ENCODE measurements at places on chromosomes 6 and 20. TPM values are rescaled to one million over a fixed set of nuclear protein-coding genes. Genes with fewer than 3 reads are reported as not detected.

The AFG1L gene
- 9.0 TPM for total RNA-seq

The SIRPB1 gene
- 1.6 TPM for total RNA-seq

The TRIM10 gene
- not detected for total RNA-seq

DNA sequence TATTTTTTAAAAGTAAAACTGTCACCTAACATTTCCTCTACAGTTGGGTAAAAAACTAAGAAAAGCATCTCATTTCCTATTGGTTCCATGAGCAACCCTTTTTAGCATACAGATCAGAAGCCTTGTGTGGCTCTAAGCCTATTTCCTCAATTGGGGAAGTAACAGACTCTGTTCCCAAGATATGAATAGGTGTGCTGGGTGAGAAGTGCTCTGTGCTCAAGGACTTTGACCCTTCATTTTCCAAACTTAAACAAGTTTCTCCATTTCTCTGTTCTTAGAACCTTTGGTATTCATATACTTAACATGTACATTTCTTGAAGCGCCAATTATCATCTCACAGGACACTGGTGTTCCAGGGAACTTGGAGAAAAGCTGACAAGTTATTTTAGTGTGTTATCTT is 24.1 kb downstream of the CARMIL1 start:
- no peak for DNase-seq

DNA sequence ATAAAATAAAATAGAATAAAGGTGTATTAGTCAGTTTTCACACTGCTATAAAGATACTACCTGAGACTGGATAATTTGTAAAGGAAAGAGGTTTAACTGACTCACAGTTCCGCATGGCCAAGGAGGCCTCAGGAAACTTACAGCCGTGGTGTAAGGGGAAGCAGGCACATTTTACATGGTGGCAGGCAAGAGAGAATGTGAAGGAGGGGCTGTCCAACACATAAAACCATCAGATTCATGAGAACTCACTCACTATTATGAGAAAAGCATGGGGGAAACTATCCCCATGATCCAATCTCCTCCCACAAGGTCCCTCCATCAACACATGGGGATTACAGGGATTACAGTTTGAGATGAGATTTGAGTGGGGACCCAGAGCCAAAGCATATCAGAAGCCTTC is 41.1 kb upstream of the BCAS1 start:
- no peak for DNase-seq

The FRK gene
- total RNA-seq, result 1.1 TPM

DNA sequence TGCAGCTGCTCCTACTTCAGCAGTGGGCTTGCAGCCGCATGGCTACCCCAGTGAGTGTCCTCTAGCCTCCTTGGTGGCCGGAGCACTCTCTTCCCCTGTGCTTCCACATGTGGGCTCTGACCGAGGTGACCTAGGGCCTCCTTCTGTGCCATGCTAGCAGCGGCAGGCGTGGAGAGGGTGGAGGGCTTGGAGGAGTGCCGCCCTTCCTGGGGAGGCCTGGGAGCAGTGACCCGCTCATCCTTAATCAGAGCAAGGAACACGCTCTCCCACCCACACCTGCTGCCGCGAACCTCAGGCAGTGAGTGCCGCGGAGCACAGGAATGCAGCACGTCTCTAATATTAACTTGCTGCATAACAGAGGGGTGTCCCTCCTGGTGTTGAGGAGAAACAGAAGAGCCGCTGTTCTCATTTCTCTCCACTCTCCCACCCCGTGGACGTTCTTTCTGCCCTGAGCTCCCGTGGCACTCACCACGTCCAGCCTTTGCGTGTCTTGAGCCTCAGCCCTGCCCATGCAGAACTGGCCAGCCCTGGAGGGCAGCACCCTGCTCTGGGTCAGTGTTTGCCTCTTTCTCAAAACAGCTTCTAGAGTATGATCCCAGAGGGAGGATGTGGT is 31.9 kb downstream of the DUSP22 start:
- DNase-seq, result no peak

DNA sequence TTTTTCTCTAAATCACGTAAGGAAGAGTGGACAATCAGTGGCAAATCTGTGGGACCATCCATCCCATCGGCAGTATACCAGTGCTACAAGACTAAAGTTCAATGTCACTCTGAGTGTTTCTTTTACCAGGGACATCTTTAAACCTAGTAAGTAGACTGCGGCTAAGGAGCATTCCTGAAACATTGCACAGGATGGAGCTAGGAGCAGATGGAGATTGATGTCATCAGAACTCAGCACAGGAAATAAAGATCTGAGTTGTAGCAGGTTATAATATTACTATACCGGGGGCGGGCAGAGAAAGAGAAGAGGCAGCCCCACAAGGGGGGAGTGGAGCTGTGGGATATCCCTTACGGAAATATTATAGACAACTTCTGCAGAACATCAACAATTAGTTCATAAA is 162.1 kb downstream of the MTFR2 start:
- DNase-seq, result no peak

GRCh38 chr6:155270561-155271091 is 6.8 kb downstream of the CLDN20 start:
- no peak for DNase-seq

DNA sequence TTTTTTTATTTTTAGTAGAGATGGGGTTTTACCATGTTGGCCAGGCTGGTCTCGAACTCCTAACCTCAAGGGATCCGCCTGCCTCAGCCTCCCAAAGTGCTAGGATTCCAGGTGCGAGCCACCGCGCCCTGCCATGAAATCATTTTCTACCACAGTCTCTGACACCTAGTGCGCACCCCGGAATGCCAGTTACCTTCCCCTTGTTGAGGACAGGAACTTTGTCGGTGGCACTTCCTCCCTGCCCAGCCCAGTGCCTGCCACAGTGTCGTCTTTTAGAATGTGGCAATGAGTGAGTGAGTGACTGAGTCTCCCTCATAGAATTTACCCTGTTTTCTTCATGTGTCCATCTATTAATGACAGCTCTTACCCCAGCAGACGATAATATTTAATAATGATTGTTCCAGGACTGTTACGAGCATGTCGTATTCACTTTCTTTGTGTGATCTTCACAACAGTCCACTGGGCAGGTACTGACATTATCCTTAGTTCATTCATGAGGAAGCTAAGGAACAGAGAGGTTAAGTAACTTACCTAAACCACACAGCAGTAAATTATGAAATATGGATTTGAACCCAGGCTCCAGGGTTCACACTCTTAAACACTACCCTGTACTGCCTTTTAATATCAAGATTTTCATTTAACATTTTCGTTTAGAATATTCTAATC is 1.8 kb downstream of the OSBPL2 start:
- no peak for DNase-seq

DNA sequence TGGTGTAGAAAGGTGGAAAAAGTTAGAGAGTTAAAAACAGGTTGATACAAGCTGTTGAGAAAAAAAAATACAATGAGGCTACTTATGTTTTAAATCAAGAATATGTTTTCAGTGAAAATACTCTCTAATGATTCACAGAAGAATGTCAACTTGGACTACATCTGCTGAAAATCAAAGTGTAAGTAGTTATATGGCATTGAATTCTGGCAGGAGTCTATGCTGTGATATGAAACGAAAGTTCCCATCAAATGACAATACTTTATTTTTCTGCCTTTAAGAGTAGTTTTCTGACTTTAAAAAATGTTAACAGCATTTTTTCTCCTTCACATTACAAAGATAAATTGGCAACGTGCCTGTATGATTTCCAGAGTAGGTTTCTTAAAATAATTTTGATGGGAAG is 158.3 kb downstream of the EYA4 start:
- no peak for DNase-seq

DNA sequence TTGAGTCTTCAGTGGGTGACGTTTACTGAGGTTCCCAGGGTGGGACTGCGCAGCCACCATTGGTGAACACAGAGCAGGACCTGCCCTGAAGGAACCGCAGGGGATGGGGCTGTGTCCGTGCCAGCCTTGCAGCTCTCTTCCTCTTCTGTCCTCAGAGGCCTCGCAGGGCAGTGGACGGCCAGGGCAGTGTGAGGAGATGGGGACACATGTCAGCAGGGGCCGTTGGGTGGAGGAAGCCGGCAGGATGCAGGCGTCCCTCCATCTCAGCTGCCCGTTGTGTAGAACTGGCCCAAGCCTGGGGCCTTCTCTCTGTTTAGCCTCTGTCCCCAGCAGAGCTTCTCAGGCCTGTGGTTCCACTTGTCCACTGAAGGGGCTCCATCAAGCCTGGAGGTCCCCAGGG is 53.6 kb upstream of the SMOC2 start:
- no peak for DNase-seq

DNA sequence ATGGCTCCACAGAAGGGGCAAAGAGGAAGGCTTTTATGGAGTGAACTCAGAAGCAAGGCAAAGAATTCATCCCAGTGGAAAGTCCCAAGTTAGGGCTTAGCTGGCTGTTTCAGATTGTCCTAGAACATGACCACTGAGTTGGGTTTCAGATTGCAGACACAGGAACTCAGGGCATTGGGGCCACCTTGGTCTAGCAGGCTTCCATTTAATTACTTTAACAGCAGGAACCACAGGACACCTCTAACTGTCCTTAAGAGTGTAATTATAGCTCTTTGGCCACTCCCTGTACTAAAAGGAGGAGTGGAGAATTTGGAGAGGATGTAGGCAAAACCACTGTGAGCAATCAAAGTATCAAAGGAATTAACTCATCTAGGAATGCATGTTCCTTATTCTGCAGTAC is 150.6 kb upstream of the AGPAT4 start:
- DNase-seq, result no peak

DNA sequence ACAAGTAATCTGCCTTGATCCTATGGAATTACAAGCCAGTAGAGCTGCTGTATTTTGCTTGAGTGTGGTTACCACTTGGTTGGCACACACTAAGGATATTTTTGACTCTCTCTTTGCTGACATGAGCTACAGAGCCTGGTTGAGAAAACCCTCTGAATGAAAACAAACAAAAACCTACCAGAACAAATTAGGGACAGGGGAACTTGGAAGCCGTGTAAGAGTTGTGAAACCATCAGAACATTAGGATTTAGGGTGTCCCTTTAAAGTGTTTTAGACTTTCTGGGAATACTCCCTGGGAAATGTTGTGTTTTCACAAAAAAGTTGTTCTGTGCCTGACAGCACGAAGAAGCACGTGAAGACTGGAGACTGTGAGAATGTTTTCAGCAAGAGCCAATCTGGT is 20.5 kb upstream of the PDE7B start:
- DNase-seq, result no peak

GRCh38 chr20:25984933-25985332 is 288.3 kb upstream of the ZNF337 start:
- DNase-seq, result no peak

The TFAP2A gene
- total RNA-seq, result 26.6 TPM

The RIMS4 gene
- total RNA-seq, result 1.7 TPM

DNA sequence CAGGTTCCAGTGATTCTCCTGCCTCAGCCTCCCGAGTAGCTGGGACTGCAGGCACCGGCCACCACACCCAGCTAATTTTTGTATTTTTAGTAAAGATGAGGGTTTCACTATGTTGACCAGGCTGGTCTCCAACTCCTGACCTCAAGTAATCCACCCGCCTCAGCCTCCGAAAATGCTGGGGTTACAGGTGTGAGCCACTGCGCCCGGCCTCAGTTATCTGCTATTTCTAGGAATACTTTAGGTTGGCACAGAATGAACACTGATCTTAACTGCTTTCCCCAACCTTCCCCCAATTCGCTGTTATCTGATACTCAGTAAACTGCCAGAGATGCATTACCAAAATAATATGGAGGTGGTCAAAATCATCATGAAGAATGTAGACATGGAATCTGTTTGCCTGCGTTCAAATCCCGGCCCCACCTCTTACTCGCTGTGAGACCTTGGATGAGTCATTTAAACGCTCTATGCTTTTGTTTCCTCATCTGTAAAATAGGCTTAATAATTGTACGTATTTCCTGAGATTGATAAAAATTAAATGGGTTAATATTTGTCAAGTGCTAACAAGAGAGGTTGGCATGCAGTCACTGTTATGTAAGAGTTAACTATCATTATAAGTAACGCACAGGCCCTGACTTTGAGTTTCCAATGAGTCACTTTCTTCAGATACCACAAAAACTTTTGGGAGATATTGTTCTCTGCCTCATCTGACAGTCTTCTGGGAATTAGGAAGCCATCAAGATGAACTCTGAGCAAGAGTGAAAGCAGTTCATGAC is 44.5 kb upstream of the NCOA3 start:
- no peak for DNase-seq
